ENCODE measurements at places on chromosomes 16 and 17. TPM values are rescaled to one million over a fixed set of nuclear protein-coding genes. Genes with fewer than 3 reads are reported as not detected.

DNA sequence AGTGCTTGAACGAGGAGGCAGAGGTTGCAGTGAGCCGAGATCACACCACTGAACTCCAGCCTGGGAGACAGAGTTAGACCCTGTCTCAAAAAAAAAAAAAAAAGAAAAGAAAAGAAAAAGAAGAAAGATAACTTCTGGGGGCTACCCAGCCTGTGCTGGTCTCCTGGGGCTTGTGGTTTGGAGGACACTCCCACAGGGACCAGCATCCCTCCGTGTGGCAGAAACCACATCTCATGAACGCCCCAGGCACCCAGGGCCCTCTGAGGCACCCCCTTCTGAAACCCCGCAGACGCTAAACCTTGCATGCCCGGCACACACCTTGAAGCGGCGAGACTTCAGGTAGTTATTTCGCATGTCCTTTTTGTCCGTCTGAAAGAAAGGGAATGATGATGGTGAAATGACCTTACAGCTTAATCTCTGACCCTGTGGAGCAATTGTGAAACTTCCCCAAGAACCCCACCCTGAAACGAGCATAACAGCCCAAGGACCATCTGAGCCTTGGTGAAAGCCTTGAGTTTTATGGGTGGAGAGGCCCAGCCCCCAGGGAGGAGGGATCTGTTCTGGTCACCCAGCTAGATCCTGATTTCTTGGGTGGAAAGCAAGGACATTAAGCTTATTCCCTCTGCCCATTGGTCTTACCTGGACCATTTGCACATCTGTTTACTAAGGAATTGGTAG, 55.0 kb downstream of the CNGB1 start:
- H3K27me3 ChIP-seq = no peaks in the 10 kb centered on the region
- H3K27ac ChIP-seq = no peak overlapping the region
- no peaks in the 10 kb centered on the region for H3K4me1 ChIP-seq
- H3K36me3 ChIP-seq = no peaks in the 10 kb centered on the region
- no peak overlapping the region for H3K4me3 ChIP-seq

GRCh38 chr17:31275116-31275515, 21.9 kb downstream of the OMG start:
- no peak for DNase-seq
- H3K4me1 ChIP-seq = peaks cover 2% of the 10 kb centered on the region
- no peak overlapping the region for H3K27ac ChIP-seq
- no peaks in the 10 kb centered on the region for H3K27me3 ChIP-seq
- no peaks in the 10 kb centered on the region for H3K36me3 ChIP-seq
- no peak overlapping the region for H3K4me3 ChIP-seq

GRCh38 chr16:84093879-84094270, 22.9 kb downstream of the MBTPS1 start:
- peaks cover 99% of the 10 kb centered on the region for H3K36me3 ChIP-seq
- peaks cover 20% of the 10 kb centered on the region for H3K4me1 ChIP-seq
- no peak overlapping the region for H3K27ac ChIP-seq
- H3K4me3 ChIP-seq = no peak overlapping the region
- DNase-seq = no peak

Gene PRR15L
- 49.6 TPM for total RNA-seq

- DNase-seq = no peak
- peak overlapping the region; percentile 56 for H3K4me3 ChIP-seq
- H3K27ac ChIP-seq = peak overlapping the region; percentile 86
Measured at GRCh38 chr16:56682703-56683397, 580 bp downstream of the MT1X start.

- peak; percentile 30 for DNase-seq
- peaks cover 63% of the 10 kb centered on the region for H3K4me1 ChIP-seq
Measured at GRCh38 chr16:3861808-3862451, 18.6 kb downstream of the CREBBP start.

GRCh38 chr16:77548766-77549165, 113.9 kb upstream of the ADAMTS18 start:
- H3K27ac ChIP-seq = no peak overlapping the region
- no peaks in the 10 kb centered on the region for H3K4me1 ChIP-seq
- no peak for DNase-seq
- no peaks in the 10 kb centered on the region for H3K27me3 ChIP-seq
- H3K4me3 ChIP-seq = no peak overlapping the region

DNA sequence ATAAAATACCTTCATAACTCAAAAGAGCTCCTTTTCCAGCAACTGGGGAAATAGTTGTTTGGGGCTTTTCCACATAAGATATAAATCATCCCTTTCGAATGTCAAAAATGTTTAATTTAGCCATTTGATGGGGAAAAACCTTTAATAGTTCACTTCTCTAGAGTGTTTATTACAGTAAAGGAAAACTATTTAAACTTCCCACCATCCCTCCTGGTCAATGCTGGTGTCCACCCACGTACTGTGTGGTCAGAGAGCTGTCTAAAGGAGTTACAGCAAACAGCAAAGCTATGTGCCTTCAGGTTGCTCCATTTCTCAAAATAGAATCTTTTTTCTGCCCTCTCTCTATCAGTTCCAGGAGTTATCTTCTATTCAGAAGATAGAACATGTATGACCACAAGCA, 33.5 kb downstream of the KANSL1 start:
- H3K36me3 ChIP-seq = no peaks in the 10 kb centered on the region
- H3K27ac ChIP-seq = no peak overlapping the region
- DNase-seq = no peak
- no peak overlapping the region for H3K4me3 ChIP-seq

DNA sequence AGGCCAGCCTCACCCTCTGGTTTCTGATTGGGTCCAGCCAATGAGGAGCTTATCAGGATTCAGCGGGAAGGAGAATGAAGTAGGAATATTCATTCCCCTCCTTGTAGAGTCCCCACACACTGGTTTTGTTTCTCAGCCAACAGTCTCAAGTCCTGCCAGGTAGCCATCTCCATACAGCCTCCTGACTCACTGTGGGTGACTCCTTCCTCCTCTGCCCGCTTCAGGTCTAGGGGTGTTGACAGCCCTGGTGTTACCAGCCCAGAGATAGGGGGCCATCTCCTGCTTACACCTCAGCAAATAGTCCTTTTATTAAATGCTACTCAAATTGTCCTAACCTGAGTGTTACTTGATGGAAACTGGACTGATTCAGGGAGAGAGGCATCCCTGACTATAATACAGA, 4.0 kb upstream of the MFAP4 start:
- peaks cover 54% of the 10 kb centered on the region for H3K4me1 ChIP-seq
- H3K27me3 ChIP-seq = no peaks in the 10 kb centered on the region
- H3K36me3 ChIP-seq = no peaks in the 10 kb centered on the region
- no peak for DNase-seq
- no peak overlapping the region for H3K4me3 ChIP-seq
- no peak overlapping the region for H3K27ac ChIP-seq

DNA sequence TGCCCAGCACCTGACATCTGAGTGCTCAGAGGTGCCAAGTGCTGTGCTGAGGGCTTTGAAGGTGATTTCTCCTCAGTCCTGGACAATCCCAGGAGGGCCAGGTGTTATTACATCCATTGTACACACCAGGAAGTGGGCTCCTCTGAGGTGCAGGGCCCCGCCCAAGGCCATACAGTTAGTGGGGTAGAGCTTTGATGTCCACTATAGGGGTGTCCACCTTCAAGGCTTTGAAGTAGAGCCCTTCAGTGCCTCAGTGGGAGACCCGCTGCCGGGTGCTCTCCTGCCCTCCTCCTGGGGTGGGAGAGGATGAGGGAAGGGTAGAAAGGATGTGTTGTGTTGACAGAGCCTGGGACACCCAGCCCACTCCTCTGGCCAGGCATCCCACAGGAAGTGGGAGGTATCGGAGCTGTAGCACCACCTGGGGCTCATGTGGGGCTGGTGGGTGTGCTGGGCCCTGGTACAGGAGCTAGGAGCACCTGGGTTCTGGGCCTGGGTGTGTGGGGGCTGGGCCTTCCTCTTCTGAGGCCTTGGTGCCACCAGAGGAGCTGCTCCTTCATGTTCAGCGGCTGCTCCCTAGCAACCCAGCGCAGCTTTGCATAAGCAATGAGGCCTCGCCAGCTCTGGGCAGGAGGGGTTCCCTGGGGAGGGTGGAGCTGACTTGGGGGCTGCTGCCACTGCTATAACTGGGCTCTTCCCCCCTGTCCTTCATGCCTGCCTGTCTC, 7.4 kb downstream of the LASP1 start:
- H3K27ac ChIP-seq = peak overlapping the region; percentile 25
- no peak overlapping the region for H3K4me3 ChIP-seq
- no peak for DNase-seq
- H3K4me1 ChIP-seq = peaks cover 97% of the 10 kb centered on the region
- no peaks in the 10 kb centered on the region for H3K27me3 ChIP-seq

Gene CCL4L2
- not detected for total RNA-seq

- no peak overlapping the region for H3K27ac ChIP-seq
- DNase-seq = peak; percentile 66
- H3K4me1 ChIP-seq = peaks cover 25% of the 10 kb centered on the region
- H3K36me3 ChIP-seq = peaks cover 24% of the 10 kb centered on the region
- no peak overlapping the region for H3K4me3 ChIP-seq
Measured at GRCh38 chr17:38455288-38455915, 27.1 kb downstream of the ARHGAP23 start.

GRCh38 chr16:53945996-53946395, 242.0 kb downstream of the FTO start:
- H3K36me3 ChIP-seq = no peaks in the 10 kb centered on the region
- no peaks in the 10 kb centered on the region for H3K27me3 ChIP-seq
- H3K4me3 ChIP-seq = no peak overlapping the region
- peaks cover 11% of the 10 kb centered on the region for H3K4me1 ChIP-seq
- peak; percentile 67 for DNase-seq

- peaks cover 18% of the 10 kb centered on the region for H3K4me1 ChIP-seq
- DNase-seq = no peak
- H3K27me3 ChIP-seq = no peaks in the 10 kb centered on the region
- no peaks in the 10 kb centered on the region for H3K36me3 ChIP-seq
Measured at GRCh38 chr16:57192720-57193486, 6.8 kb downstream of the RSPRY1 start.

Gene SLC5A10
- not detected for total RNA-seq

GRCh38 chr16:12620150-12620549, 183.5 kb downstream of the CPPED1 start:
- H3K4me1 ChIP-seq = no peaks in the 10 kb centered on the region
- H3K4me3 ChIP-seq = no peak overlapping the region
- H3K27me3 ChIP-seq = peaks cover 3% of the 10 kb centered on the region
- no peaks in the 10 kb centered on the region for H3K36me3 ChIP-seq
- H3K27ac ChIP-seq = no peak overlapping the region

DNA sequence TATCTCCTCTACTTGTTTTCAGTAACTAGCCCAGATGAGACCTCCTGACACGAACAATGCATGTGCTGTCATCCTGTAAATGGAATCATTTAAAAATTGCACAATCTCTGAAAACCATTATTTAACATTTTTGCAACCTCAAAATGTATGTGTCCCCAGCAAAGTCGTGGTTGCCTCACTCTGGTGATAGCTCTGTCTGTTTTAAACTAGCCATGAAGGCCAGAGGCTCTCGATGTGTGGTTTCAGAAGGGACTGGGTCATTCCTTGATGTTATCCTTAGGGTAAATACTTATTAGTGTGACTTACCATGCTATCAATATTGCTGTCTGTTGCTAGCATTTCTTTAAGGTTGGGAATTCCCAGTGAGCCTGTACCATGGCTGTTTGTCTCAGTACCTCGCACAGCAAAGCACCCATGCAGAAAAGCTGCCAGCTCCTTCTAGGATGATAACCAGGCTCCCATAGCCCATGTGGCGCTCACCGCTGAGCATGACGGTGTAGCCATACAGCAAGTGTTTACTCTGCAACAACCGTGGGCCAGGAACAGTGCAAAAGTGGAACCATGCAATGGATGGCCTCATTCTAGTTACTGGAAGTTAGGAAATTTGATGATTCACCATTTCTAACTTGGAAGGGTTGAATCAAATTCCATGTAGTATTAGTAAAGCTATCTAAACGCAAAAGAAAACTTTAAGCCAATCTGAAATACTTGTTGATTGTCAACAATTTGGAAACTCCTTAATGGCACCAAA, 2.9 kb upstream of the PGS1 start:
- H3K27ac ChIP-seq = peak overlapping the region; percentile 31
- DNase-seq = no peak
- H3K4me1 ChIP-seq = peaks cover 29% of the 10 kb centered on the region
- H3K36me3 ChIP-seq = no peaks in the 10 kb centered on the region

GRCh38 chr17:75771334-75772281, 6.6 kb upstream of the GALK1 start:
- no peak overlapping the region for H3K4me3 ChIP-seq
- H3K27me3 ChIP-seq = no peaks in the 10 kb centered on the region
- H3K36me3 ChIP-seq = peaks cover 27% of the 10 kb centered on the region
- peak; percentile 38 for DNase-seq
- peaks cover 16% of the 10 kb centered on the region for H3K4me1 ChIP-seq
- H3K27ac ChIP-seq = no peak overlapping the region

All from stomach (tissue), 19 donors.